CD8-positive, alpha-beta memory T cell (primary cell): ENCODE measurements at places on chromosomes 3 and 15.
A peak's percentile ranks its signal among the peaks of the same experiment; 100 is the strongest.

- DNase-seq, result no peak
Measured at GRCh38 chr3:182292591-182292990, 500.7 kb upstream of the ATP11B start.

- DNase-seq, result no peak
Measured at GRCh38 chr3:59800481-59800880, 750.7 kb upstream of the CFAP20DC start.

- no peak for DNase-seq
Measured at GRCh38 chr15:86267892-86268291, 188.2 kb downstream of the AGBL1 start.

DNA sequence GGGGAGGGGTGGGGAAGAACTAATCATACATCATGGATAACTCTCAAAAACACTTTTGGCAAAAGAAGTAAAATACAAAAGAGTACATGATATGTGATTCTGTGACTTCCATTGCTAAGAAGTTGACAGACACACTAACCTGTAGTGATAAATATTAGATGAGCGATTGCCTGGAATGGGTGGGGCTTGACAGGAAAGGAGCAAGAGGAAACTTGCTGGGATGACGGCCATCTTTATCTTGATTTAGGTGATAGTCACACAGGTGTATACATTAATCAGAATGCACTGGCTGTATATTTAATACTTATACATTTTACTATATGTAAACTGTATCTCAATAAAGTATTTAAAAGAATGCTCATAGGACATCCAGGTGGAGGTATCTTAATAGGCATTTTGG lies 13.1 kb downstream of the PARL start:
- DNase-seq, result no peak

DNA sequence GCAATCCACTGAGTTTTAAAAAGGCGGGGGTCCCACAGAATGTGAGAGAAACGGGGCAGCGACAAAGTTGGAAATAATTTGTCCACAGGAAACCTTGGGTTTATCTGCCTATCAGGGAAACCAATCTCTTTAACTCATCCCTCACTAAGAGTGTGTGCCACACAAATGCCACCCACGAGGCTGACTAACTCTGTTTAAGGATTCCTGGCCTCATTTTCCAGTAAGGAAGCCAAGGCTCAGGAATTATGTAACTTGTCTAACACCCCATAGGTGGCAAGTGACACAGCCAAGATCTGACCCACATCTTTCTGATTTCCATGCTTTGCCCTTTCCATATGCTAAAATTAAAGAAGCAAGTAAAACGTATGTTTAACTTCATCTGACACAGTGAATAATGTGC lies 263.2 kb downstream of the CNTN3 start:
- no peak for DNase-seq

DNA sequence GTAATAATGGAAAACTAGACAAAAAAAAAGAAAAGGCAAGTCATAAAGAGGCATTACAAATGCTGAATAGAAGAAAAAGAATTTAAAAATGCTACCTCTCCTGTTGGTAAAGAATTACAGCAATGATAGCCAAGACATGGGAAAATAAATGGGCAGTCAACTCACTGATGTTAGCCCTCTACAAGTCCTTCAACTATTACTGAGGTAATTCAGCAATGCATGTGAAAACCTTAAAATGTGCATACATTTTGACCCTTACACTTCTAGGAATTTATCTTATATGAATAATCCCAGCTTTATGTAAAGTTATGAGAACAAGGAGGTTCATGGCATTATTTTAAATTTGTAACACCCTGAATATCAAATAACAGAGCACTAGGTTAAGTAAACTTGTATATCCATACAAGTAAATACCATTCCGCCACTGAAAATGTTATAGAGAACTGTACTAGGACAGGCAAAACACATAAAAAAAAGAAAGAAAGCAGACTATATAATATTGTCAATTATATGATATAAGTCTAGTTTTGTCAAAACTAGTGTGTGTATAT lies 166.8 kb downstream of the SUCLG2 start:
- no peak for DNase-seq

DNA sequence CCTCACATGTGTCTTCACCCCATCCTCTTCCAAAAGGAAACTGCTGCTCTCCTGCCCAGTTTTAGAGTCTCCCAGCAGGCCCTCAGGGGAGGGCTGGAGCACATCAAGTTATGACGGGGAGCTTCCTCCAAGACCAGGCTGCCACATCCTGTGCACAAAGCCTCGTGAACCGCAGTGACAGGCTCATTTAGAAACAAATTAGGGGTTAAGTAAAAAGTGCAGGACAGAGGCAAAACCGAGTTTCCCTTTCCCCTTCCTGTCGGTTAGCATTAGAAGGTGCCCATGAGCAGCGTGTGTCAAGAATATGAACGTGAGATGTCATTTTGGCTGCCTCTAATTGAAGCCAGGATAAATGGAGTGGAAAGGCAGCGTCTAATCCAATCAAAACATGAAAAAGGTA lies 199.7 kb downstream of the ARRDC4 start:
- DNase-seq, result peak; percentile 51

- no peak for DNase-seq
Measured at GRCh38 chr15:51908316-51908715, 63.3 kb downstream of the LEO1 start.

GRCh38 chr15:96716075-96716474 lies 385.6 kb downstream of the NR2F2 start:
- DNase-seq, result no peak

DNA sequence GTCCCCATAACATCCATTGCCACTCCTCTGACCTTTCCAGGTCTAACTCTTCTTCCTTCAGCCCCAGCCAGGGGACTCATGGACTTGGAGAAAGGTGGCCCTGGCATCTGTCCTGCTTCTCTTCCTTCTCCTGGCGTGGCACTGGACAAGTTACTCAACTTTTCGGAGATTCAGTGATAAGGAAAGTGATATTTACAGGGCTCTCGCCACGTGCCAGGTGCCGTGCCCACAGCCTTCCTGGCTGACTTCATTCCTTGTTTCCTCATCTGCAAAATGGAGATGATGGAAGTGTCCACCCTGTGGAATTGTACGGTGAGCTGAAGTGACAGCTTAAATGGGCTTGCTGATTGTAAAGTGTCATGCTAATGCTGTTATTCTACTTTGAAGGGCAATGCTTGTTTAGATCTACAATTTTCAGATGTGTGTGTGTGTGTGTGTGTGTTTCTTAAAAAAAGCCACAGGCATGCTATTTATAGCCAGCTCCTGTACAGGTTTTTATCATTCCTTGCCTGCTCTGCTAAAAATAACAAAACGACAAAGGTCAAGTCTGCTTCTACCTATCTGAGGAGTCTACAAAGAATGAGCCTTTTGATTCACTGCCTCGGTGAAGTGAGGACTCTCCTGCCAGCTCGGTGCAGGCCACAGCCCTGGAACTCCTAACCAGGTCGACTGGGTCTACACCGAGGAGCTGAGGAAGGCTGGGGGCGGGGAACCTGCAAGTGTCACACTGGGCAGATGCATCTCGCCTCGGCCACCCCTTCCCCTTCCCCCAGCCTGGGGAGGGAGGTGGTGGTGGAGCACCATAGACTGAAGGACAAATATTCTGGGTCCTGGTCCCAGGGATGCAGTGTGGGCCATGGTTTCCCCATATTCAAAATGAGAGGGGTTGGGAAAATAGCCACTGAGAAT lies 11.4 kb upstream of the ATP2B2 start:
- DNase-seq, result peak; percentile 21

- no peak for DNase-seq
Measured at GRCh38 chr3:52763466-52763865, 7.3 kb downstream of the NEK4 start.
